ENCODE measurements at places on chromosomes 11 and 22.

- DNase-seq, result no peak
Observed at GRCh38 chr11:134233729-134234179, 9.3 kb downstream of the VPS26B start.

- no peak for DNase-seq
Observed at GRCh38 chr11:6778518-6778917, 4.3 kb upstream of the OR2AG1 start.

DNA sequence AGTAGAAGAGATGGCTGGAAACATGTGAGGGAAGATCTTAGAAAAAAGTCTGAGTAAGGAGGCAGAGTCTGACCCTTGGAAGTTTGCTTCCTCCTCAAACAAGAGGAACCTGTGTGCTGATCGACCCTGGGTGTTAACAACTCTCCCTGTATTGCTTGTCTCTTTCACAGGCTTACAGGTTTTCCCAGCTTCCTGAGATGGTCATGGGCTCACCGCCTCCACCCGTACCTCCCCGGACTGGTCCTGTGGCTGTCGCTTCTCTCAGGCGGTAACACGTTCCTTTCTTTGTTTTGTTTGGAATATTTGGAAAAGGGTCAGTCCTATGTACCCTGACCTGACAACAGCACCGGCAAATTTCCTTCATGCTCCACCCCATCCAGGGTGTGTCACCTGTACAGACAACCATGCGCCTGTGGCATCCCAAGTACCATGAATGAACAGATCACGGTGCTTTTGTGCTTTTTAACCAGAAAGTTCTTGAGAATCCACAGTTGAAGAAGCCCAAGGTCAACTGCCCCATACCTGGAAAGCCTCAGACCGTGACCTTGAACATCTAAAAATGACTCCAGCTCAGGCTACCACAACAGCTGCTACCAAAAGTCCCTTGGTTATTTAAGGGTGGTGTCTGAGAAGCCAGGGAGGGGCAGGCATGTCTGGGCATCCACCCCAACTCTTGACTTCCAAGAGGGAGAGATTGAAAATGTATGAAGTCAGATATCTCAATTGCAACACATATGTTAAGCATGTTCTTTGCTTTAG lies 44.6 kb downstream of the C11orf91 start:
- no peak for DNase-seq

DNA sequence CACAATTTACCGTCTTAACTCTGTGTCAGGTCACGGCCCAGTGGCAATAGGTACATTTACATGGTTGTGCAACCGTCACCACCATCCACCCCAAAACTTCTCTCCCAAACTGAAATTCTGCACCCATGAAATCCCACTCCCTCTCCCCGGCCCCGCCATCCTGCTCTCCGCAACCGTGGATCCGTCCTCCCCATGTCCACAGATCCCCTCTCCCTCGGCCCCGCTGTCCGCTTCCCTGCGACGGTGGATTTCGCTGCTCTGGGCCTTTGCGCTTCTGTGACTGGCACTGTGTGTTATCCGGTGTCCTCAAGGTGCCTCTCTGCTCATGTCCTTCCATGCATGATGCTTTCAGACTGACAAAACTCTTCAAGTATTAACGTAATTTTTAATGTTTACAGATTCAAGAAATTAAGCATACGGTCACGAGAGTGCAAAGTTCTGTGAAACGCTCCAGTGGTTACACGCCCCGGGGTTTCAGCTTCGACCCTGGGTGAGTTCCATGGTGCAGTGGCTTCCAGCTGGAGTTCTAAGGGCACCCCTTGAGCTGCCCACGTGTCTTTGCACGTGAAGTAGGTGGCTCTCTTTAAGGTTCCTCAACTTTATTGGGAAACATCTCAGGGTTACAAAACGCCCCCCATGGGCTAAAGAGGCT lies 76.4 kb downstream of the KCNQ1 start:
- no peak for DNase-seq

DNA sequence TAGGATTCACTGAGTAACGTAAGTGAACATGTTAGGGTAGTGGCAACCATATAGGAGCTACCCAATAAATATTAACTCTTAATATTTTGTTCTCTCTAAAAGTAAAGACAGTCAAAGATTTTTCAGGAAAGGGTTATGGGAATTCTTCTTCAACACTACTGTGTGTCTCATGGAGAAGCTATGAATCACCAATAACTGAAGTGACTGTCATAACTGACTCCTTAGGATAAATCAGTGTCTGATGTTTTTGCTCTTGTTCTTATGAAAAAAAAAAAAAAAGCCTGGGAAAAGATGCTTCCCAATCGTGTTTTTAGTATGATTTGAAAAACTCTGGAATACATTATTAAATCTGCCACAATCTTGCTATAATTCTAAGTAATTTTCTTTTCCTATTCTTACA lies 111.2 kb upstream of the CEP126 start:
- DNase-seq, result no peak

Measured in fibroblast of skin of left biceps (primary cell).